ENCODE measurements at places on chromosomes 4 and X.

DNA sequence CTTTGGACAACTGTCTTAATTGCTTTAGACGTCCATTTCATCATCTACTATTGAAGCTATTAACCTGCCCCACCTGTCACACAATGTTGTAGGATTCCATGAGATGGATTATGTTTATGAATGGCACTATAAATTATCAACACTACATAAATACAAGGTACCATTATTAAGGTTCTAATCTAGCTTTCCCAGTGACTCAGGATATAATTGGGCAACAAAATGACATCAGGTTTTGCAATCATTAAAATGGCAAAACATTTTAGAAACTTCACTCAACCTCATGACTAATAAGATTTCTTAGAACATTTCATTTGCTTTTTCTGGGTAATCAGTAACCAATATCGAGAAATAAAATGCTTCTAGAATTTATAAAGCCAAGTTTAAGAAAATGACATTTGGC is 9.2 kb downstream of the HOPX start:
- no peak for DNase-seq

DNA sequence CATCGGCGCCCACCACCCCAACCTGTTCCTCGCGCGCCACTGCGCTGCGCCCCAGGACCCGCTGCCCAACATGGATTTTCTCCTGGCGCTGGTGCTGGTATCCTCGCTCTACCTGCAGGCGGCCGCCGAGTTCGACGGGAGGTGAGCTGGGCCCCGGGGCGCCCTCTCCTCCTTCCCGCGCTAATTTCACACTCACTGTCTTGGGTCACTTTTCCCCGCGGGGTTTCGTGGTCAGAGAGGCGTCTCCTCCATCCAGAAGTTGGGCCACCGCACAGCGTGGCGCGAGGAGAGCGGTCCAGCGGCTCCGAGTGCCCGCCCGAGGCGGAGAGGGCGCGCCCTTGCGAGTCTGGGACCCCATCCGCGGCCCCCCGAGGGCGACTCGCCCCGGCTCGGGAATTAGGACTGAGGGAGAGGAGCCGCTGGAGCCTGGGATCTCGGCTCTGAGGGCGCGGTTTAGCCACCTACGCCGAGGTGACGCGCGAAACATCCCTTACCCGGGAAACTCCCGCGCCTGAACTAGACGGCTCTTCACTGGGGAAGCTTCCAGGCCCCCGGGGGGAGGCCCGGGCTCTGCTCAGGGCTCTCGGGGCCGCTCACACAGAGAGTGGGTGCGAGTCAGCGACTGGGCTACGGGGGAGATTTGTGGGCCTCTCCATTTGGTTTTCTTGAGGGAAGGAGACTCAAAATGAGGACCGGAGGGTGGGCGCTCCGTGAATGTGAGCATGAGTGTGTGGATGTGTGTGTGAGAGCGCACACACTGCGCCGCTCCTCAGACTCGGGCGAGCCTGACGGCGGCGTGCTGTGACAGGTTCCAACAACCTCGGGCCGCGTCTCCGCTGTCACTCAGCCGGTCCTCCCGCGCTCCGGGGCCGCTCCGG is 551 bp downstream of the NPNT start:
- peak; percentile 30 for DNase-seq

GRCh38 chrX:53088136-53088974 is 5.6 kb upstream of the KANTR start:
- DNase-seq = peak; percentile 45

DNA sequence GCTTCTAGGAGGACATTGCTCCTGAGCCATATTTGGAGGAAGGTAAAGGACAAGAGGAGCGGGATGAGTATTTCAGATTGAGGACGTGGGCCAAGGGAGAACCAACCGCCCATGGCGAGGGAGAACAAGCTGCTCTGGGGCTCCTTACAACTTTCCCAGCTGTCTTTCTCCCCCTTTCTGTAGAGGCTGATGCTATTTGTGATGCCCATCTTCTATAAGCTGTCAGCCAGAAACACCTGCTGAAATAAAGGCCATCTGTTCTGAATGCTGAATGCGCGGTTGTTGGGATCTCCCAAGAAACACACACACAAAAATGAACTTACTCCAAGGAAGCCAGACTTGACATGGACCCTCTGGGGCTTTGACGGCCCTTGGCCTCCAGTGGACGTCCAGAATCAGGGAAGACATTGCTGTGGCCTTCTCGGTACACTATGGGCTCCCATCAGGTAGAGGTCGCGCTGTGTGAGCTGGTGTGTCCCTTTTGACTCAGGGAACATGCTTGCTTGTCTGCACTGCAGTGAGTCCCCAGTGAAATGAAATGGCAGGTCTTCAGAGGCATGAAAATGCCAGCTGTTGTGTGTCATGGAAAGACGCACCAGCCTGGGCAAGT is 30.9 kb downstream of the RWDD4 start:
- no peak for DNase-seq

GRCh38 chr4:177441061-177441802 is 1.0 kb downstream of the AGA start:
- DNase-seq = no peak

- DNase-seq = no peak
These were observed at the start of gene TLL1 for GRCh38 chr4:165872461-165873297. Gene TLL1 (plus strand): TSS chr4:165873237. CDS start chr4:165873905, 668 bp downstream.

DNA sequence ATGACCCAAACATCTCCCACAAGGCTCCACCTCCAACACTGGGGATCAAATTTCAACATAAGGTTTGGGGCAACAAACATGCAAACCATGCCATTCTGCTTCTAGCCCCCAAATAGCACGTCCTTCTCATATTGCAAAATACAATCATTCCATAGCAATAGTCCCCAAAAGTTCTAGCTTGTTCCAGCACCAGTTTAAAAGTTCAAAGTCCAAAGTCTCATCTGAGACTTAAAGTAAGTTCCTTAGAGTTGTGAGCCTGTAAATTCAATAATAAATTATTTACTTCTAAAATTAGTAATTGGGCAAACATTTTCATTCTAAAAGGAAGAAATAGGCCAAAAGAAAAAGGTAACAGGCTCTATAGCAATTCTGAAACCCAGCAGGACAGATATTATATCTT is 8.9 kb upstream of the TASL start:
- DNase-seq = no peak

All from caudate nucleus (tissue), 63 donors.